ENCODE measurements at places on chromosomes 12 and 14.

DNA sequence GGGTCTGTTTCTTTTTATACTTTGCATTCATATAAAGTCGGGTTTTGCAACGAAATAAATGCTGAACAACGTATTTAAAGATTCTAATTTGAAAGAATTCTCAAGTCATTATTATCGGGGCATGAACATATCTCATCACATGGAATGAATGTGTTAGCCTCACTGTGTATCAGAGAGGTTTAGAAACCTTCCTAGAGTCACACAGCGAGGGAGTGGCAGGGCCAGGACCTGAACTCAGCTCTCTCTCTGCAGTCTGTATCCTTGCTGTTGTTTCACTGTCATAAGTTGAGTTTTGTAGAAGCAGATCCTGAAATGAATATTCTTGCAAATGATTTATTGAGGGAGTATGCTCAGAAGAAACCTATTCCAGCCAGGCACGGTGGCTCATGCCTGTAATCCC, 209.2 kb upstream of the NOS1 start:
- no peak for DNase-seq

DNA sequence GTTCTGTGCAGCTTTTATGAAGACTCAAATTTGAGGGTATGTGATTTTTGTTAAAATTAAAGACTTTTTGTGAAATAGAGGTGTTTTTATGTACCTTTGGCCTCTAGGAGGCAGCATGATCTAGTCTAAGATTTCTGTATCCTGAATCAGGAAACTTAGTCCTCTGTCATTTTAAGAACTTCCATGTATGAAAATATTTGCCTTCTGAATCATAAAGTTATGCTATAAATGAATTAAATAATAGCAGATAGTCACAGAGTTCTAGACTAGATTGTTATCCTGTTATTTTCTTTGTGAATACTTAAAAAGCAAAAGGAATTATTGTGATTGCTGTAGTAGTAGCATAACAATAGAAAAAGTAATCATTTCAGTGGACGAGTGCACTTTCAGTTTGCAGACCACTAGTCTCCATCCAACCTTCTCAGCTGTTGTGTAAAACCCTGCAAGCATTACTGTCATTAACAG, 56.3 kb downstream of the FGD4 start:
- DNase-seq = no peak

DNA sequence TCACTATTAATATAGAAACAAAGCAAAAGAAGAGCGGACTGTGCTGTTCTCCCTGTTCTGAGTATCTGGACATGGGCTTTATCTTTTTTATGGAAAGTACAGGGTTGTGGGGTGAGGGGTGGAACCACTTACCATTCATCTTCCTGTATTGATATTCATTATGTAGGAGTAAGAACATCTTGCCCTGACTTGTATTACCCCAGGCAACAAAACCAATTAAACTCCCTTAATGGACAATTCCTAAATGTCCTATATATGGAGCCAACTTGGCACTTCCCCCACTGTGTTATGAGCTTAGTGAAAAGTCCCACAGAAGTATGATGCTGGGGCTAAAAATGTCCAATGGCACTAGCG, 139.9 kb upstream of the KRR1 start:
- DNase-seq = no peak

- no peak for DNase-seq
Measured at GRCh38 chr14:103232031-103232808, 101.8 kb upstream of the EIF5 start.

GRCh38 chr14:92026548-92027190, 13.2 kb downstream of the TRIP11 start:
- peak; percentile 16 for DNase-seq

GRCh38 chr12:18737819-18738218, at the start of the genes CAPZA3 and PLCZ1:
Gene CAPZA3, plus strand, starts transcription at chr12:18738119. Its CDS starts 150 bp downstream, at chr12:18738269.
Gene PLCZ1, minus strand, starts transcription at chr12:18738012. Its CDS starts 641 bp downstream, at chr12:18737371.
- DNase-seq = no peak
